ENCODE measurements at places on chromosomes 16 and 17. TPM values are rescaled to one million over a fixed set of nuclear protein-coding genes. Genes with fewer than 3 reads are reported as not detected.

CRHR1 gene
- 0.75 TPM for total RNA-seq

PRR35 gene
- 0.20 TPM for total RNA-seq

TMC7 gene
- 9.9 TPM for total RNA-seq

IL21R gene
- 0.05 TPM for total RNA-seq

CFAP97D1 gene
- total RNA-seq: not detected

FBXW10 gene
- 1.8 TPM for total RNA-seq

SLFN11 gene
- 5.5 TPM for total RNA-seq

SEPTIN1 gene
- 1.9 TPM for total RNA-seq

ANTKMT gene
- 25.7 TPM for total RNA-seq

MYLK3 gene
- 0.06 TPM for total RNA-seq

ZNF646 gene
- 12.6 TPM for total RNA-seq

C17orf75 gene
- 36.6 TPM for total RNA-seq

GGA3 gene
- 32.0 TPM for total RNA-seq

NPIPB9 gene
- 1.6 TPM for total RNA-seq

NAGS gene
- total RNA-seq: 1.1 TPM

KRTAP2-2 gene
- total RNA-seq: not detected

RNF157 gene
- total RNA-seq: 9.4 TPM

PRR15L gene
- total RNA-seq: 1.6 TPM

GAS2L2 gene
- total RNA-seq: not detected

PTGES3L gene
- total RNA-seq: 0.69 TPM

NOG gene
- total RNA-seq: 1.00 TPM

KRT39 gene
- total RNA-seq: not detected

ACSF2 gene
- total RNA-seq: 13.0 TPM

IRF8 gene
- 0.31 TPM for total RNA-seq

Measured in A549 treated with ZK216348 at 1 μM for 4 hours (cell line).